ENCODE measurements at places on chromosomes 6 and 20. TPM values are rescaled to one million over a fixed set of nuclear protein-coding genes. Genes with fewer than 3 reads are reported as not detected.

BMP5 gene
- total RNA-seq = 0.03 TPM

CFB gene
- 49.7 TPM for total RNA-seq

ZNF334 gene
- total RNA-seq = 0.83 TPM

DUSP22 gene
- total RNA-seq = 18.6 TPM

FERMT1 gene
- total RNA-seq = 6.4 TPM

GHRH gene
- total RNA-seq = not detected

CYP39A1 gene
- 0.78 TPM for total RNA-seq

SLC32A1 gene
- not detected for total RNA-seq

Data from smooth muscle cell of the pulmonary artery (primary cell).